Amniotic epithelial cell (primary cell): ENCODE measurements at places on chromosomes 4 and X.

DNA sequence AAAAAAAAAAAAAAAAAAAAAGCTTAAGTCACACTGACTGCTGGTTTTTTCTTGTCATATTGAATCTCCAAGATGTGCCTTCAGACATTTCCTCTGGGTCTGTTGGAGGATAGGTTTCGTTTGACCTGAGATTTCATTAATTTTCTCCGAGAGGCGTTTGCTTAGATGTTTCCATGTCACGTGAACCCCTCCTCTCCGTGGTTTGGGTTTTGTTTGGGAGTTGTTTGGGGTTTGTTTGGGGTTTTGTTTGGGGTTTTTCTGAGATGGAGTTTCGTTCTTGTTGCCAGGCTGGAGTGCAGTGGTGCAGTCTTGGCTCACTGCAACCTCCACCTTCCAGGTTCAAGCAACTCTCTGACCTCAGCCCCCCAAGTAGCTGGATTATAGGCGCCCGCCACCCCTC lies 40.8 kb upstream of the DHRSX start:
- no peak for DNase-seq

GRCh38 chr4:77176640-77177039 lies 19.6 kb downstream of the CCNG2 start:
- DNase-seq, result no peak

GRCh38 chr4:144750348-144750747 lies 104.4 kb downstream of the HHIP start:
- no peak for DNase-seq

- no peak for DNase-seq
These were observed 456.3 kb downstream of the DTHD1 start for GRCh38 chr4:36737691-36738090.

- DNase-seq, result peak; percentile 9
These were observed 21.9 kb downstream of the TKTL1 start for GRCh38 chrX:154317391-154317995.

DNA sequence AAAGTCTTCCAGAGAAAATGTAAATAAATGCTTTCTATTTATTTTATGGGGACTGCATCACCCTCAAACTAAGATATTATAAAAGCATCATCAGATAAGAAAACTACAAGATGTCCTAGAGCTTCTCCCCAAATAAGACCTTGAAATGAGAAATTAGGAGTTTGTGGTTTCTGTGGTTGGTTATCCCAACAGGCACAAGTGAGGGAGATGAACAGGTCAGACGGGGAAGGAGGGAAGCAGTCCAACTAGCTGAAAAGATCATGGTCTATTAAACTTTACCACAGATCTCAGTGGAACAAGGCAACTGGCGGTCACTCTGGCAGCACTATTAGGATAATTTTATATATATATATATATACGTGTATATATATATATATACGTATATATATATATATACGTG lies 319.3 kb upstream of the GRID2 start:
- DNase-seq, result peak; percentile 63

DNA sequence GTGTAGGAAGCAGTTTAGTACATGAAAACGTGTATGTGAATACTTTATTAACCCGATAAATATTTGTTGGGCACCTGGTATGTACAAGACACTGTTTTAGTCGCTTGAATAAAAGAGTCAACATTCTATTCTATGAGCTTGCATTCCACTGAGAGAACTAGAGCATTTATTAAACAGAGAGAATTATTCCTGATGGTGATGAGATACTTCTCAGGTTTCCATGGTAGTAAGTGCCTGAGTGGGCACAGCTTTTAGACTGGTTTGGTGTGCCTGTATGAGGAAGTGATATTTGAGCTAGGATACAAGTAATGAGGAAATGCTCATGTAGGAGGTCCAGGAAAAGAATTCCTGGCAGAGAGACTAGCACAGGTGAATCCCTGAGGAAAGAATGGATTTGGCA lies 94.2 kb downstream of the ATP10D start:
- no peak for DNase-seq

DNA sequence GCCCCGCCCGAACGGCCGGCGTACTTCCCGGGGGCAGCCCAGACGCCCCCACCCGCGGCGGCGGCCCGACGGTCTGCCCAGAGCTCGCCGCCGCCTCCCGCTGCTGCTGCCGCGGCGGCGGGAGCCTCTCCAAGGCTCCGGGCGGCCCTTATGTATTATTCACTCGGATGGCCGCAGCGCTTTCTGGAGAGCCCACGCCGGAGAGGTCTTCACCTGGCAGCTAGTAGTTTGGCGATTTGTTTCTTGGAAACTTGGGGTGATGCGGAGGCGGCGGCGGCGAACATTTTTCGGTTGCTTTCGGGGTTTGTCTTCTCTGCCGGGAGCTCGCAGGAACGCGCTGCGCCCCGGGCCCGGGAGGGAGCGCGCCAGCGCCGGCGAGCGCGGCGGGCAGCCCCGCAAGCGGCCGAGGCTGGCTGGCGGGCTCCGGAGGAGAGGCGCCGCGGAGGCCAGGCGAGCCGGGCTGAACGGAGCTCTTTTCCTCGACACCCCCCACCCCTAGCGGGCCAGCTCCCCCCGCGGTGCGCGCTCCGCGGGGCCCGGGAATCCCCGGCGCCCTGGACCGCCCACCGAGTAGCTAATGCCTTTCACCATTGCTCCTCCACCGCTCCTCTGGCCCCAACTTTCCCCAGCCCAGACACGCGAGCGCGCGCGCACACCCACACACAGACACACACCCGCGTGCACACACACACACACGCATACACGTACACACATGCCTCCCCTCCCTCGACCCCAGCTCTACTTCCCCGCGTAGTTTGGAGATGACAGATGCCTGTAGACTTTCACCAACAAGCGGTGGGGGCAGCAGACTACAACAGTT lies 113.5 kb downstream of the DHX15 start:
- DNase-seq, result peak; percentile 33

GRCh38 chrX:20244931-20245330 lies 21.8 kb downstream of the RPS6KA3 start:
- DNase-seq, result no peak

- DNase-seq, result no peak
These were observed 173.1 kb upstream of the USP9X start for GRCh38 chrX:40912166-40912565.

DNA sequence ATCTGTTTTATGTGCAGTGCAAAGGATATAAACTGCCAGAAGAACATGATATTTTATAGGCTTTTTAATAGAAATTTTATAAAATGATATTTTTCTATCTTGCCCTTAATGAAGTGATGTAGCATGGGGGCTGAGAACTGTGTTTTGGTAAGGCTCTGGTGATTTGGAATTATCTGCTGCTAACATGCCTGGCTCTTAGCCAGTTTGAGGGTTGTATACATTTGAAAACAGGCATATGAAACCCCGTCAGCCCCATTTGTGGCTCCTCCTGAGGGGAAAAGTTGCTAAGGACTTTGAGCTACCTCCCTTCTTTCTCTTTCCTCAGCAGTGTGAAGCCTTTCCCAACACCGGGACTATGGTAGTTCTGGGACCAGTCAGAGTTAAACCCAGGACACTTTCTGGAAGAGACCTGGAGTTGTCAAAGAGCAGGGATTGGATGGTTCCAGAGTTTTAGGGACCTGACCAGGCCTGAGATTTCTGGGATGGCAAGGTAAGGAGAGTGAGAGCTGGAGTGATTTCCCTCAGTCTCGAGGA lies 4.7 kb downstream of the SFRP2 start:
- no peak for DNase-seq

DNA sequence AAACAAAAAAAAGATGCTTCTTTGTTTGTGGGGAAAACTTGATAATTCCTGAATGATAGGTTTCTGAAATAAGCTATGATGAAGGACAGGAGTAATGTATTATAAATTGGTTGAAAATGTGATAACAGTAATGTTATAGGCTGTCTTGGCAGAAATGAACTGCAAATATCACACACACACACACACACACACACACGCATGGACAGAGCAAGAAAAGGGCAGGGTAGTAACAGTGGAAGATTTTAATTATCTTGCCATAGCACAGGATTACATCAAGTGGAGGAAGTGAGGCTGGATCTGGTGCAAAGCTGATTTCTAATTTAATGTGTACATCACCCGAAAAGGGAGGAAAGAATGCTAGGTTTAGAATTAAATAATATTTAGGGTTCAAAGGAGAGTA lies 97.5 kb upstream of the CXXC4 start:
- no peak for DNase-seq

DNA sequence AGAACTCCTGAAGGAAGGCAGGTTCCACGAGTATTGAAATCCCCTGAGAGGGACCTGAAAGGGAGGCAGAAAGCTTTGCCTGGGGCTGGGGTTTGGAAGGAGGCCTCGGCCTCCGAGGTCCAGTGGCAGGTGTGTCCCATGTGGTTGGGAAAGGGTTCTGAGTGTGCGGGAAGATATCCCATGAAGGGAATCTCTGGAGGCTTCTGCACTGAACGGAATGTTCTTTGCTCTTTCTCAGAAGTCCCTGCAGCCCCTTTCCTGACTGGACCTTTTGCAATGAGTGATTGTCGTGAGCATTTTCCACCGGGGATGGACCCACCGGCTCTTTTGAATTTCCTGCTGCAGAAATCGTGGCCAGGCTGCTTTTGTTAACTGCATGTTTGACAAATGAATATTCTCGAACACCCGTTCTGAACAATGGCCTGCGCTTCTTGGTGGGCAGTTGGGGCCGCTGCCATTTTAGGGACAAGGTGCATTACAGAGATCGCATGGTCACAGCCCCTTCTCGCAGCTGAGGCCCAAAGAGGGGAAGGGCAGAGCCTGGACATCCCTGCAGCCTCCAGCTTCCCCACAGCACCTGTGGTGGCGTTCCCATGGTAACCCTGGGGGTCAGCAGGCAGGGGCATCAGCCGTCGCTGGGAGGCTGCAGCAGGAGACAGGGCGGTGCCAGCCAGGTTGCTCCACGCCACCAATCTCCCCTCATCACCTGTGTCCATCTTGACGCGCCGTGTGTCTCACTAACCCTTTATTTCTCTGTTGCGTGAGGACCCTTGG lies 18.3 kb upstream of the HTRA3 start:
- DNase-seq, result peak; percentile 52

DNA sequence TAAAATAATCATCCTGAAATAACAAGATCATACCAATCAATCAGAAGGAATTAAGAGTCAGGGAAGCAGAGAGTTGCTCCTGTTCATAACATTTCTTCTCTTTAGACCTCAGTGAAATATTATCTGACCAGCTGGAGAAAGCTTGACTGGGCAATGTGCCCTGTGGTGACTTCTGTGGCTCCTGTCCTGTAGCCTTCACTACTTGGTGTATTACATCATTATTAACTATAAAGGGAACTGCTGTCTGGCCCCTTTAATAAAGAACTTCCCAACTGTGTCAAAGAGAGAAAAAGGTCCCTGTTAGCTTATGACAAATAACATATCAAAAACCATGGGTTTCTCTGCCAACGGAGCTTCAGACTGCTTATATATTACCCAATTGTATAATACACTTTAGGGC lies 18.0 kb downstream of the OPHN1 start:
- peak; percentile 59 for DNase-seq
